ENCODE measurements at places on chromosomes 2 and 18.

DNA sequence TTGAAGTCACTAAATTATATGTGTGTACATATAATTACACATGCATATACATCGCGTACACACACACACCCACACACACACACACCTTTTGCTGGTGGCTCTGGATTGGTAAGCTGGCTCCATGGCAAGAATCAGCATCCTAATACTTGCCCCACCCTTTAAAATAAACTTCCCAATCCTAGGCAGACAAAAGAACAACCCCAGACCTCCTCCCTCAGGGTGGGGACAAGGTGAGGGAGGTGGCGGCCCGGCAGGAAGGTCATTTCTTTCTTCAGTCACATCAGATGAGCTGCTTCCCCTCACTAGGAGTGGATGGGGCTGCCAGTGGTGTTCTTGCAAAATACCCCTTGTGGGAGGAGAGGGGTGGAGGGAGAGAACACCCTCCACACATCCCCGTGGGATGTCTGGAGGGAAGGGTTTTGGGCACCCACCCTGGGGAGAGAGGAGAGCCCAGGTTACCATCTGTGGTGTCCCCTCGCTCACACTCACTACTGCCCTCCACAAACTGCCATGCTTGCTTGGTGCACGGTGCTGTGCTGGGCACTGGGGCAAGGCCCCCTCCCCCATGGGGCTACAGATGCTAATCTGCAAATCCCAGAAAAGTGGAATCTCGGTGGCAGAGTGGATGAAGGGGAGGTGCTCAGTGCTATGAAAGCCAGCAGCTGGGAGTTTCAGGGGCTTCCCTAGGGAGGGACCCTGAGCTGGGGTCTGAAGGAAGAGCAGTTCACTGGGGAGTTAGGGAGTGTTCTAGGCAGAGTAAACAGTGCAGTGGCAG, 64.0 kb downstream of the ODC1 start:
- DNase-seq: peak; percentile 22

DNA sequence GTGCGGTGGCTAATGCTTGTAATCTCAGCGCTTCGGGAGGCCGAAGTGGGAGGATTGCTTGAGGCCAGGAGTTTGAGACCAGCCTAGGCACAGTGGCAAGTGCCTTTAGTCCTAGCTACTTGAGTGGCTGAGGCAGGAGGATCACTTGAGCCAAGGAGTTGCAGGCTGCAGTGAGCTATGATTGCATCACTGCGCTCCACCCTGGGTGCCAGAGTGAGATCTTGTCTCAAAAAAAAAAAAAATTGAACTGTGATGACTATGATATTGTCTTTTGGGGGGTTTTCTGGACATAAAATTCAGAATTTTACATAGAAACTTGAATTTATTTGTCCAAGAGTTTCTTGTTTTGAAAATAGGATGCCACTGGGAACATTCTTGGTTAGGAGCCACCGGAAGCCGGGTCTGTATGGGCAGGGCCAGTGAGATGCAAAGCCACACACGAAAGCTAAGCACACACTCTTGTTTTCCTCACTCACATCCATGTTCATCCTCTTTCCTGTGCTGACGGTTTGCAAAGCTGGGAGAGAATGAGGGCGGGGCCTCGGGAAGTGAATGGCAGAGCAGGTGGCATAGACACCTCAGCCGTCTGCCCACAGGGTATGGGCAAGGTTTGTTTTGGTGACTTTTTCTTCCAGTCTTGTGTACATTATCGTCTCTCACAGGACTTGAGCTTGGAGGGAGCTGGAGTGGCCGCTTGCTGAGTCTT, 12.6 kb downstream of the AGAP1 start:
- DNase-seq: no peak

DNA sequence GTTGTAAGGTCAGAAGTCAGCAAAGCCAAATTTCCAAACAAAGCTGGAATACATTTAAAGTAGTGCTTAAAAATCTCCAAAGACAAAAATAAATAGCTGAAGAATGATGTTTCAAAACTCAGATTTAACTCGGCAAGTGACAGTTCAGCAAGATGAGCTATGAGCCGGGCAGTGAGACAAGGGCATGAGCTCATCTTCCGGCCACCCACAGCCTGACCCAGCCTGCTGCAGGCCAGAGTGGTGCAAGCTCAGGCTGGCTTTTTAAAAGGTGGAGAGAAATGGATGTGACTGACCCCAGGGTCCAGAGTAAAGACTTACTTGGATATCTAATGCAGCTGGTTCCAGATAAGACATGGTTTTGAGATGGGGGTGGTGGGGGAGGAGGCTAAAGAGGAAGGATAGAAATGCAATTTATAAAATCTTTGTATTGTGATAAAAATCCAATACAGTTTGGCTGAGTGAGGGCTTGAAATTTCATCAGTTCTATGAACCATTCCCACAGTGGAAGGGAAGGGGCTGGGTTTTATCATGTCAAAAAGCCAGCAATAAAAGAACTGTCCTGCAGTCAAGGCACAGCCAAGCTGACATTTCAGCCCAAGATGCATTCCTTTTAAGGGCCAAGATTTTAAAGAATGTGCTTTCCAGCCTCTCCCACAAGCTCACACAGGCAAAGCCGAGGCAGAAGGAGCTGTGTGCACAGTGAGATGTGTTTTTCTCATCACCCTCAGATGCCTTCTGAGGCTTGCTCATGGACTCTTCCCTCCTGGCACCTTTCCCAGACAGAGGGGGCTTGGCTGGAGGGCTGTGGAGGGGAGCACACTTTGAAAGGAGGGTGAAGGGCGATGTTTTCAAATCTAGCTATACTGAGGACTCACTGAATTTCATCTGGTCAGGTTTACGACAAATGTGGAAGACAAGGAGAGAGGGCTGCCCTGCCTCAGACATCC, 97.9 kb upstream of the KLHL29 start:
- DNase-seq: no peak

DNA sequence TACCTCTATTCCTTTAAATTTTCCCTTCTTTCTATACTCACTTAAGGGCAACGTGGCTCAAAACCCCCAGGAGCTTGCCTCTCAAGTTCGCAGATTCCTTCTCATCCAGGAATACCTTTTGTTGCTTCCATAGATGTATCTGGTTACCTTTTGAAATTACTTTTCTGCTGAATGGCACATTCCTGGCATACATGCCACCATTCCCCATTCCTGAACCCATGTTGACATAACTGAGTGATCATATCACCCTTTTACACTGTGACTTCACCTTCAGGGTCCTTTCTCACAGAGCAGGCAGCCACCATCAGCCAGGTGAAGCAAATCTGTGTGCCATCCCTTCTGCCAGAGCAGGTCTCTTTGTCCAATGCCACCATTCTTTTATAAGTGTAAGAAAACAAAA, 615.8 kb downstream of the ARHGAP15 start:
- DNase-seq: no peak

- DNase-seq: no peak
Measured at GRCh38 chr2:99811544-99811943, 321.7 kb upstream of the REV1 start.

DNA sequence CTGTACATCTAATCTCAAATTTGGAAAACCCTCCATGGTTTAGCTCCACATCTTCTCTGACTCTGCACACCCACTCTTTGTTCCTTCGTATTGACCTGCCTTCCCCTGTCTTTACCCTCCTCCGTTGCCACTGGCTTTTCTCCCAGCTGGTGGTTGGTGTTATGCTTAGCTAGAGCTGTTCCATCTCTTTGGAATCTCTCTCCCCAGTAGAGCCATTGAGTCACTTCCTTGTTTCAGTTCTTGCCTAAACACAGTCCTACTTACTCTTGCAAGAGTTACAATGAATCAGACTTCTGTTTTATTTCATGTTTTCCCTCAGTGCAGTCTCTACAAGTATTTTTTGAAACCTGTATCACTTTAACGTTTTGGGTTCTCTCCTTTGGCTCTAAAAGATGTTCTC, 263.9 kb downstream of the LTBP1 start:
- peak; percentile 36 for DNase-seq

DNA sequence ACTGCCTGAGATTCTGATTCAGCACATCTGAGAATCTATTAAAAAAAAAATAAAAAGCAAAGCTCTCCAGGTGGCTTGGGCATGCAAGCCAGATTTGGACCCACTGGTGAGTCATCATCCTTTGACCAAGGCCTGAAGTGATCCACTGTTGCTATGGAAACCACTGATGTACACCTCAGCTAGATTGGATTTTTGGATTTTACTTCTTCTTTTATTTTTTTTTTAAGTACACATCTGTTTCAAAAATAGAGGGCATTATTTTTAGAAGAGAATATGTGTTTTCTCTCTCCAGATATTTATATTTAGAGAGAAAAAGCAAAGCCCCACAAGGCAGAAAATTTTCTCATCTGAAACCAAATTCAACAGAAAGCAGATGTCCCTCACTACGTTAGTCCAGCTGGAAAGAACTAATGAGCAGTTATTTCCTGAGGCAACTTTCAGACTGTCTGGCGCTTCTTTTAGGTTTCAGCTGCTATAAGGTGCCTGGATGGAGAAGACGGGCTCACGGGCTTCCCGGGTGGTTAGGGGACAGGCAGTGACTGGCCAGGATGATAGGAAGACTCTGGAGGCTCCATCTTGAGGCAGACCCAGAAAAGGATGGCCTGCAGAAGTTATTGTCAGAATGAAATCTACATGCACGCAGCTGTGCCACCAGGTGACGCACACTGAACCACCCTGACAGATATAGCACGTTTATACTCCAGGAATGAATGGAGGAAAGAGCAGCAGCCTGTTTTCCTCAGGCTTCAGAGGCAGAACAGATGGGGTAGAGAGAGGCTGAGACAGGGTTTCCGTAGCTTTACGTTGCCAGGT, 50.5 kb downstream of the MRPL35 start:
- no peak for DNase-seq

- DNase-seq: no peak
Measured at GRCh38 chr2:47558768-47559684, 156.1 kb downstream of the MSH2 start.

DNA sequence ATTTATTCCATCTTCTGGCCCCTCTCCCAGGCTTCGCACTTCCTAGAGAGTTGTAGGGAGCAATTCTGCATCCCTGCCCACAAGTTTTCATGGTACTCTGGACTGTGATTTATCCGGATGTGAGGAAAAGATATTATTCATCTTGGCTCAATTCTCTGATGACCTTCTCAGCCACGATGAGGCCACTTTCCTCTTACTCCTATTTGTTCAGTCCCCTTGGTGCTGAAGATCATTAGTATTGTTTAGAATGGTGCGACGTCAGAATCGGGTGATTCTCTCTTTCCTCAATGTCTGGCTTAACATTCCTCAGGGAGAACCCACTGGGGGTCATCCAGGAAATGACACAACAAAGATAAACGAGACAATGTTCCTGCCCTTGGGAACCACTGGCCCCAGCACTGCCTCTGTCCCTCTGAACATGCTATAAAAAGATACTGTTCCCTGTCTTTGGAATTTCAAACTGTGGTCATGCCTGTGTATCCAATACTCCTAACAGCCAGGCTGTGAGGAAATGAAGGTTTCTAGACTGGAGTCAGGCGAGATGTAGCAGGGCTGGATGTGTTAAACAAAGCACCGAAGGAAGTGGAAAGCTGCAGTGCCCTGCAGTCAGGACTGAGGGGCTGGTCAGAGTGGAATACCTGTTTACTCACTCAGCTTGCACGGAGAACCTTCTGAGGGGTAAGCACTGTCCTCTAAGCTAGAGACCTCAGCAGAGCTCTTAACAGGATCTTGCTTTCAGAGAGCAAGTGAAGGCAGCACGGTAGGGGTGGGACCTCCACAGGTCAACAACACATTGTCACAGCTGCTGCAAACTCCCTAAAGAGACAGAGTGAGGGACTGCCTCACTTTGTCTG, 12.9 kb upstream of the GLI2 start:
- DNase-seq: no peak

- DNase-seq: no peak
Measured at GRCh38 chr2:1621041-1621440, 123.3 kb downstream of the PXDN start.

DNA sequence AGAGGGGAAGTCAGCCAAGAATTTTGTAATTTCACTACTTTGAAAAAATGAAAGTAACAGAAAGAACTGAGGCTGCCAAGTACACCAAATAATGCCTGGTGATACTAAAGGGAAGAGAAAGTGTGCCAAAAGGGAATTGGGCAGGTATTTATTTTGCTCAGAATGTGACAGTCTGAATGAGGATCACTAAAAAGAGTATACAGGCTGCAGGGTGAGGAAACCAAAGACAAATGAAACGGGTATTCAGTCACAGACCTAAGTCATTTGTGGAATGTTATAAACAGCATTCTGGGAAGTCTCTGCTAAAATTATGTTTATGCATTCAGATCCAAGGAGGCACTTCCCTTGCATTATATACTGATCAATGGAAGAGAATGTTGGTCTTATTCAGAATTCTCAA, 418.6 kb upstream of the SLC39A10 start:
- no peak for DNase-seq

DNA sequence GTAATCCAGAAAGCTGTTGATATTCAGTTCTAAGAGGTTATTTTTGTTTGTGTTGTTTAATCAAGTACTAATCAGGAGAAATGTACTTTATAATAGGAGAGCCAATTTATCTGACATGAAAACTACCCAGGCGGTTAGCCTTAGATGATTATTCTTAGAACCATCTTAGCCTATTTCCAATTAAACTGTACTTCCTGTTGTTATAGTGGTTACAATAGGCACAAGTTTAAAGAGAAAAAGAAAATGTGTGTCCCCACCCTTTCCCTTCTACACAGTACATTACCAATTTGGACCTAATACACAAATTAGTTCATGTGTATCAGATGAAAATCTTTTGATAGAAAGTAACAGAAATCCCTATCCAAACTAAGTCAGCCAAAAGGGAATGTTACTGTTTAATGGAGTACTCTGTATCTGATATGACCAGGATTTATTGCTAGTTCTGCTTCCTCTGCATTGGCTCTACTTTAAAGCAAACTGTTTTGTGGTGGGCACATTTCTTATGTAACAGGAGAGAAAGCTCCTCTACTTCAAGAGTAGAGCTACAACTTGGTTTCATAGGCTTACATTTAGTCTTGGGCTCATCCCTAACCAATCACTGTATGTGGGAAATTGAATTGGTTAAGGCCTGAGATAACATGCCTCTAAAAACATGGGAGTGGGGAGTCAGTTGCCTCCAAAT, 217.9 kb downstream of the UBE2E3 start:
- no peak for DNase-seq

DNA sequence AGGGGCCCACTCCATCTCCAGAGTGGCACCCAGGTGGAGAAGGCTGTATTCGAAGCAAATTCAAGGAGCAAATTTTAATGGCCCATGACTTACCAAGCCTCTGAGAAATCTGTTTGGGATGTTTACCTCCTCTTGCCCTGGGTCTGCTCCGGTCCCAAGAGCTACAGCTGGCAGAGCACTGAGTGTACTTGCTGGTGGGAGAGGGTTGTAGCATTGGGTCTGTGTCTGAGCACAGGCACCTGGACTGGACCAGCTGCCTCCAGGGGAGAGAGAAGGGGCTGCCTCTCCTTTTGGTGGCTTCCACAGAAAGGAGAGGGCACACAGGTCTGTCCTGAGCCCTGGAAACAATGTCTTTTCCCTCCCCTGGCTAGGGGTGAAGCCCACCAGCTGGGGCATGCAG, 9.8 kb downstream of the EN1 start:
- no peak for DNase-seq

DNA sequence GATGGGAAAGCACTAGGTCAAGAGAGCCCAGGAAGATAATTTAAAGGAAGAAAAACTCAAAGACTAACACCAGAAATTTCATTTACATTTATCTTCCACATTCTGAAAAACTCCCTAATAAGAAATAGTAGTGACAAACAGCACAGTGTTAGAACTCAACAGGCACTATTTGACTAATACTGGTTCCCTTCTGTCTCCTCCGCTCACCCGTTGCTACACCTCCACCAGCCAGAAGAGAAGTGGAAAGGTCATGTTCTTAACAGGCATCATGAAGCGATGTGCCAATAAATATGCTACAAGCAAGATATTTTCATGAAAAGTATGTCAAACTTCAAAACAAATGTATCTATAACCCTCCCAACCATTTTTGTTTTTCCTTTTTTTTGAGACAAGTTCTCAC, 5.7 kb downstream of the ROCK1 start:
- DNase-seq: no peak

All from Kasumi-1 (cell line).